ENCODE measurements at places on chromosomes 12 and 14. TPM values are rescaled to one million over a fixed set of nuclear protein-coding genes. Genes with fewer than 3 reads are reported as not detected.

The CPNE6 gene
- total RNA-seq = 0.45 TPM

- H3K4me1 ChIP-seq = peaks cover 4% of the 10 kb centered on the region
- no peak for DNase-seq
- H3K27ac ChIP-seq = no peak overlapping the region
- peak overlapping the region; percentile 31 for H3K4me3 ChIP-seq
These were observed 19.9 kb upstream of the GPR68 start for GRCh38 chr14:91264151-91265150.

The LRP10 gene
- 222 TPM for total RNA-seq

GRCh38 chr12:124053851-124054250 is 80.8 kb downstream of the ZNF664 start:
- no peak for DNase-seq
- H3K4me3 ChIP-seq = no peak overlapping the region
- H3K4me1 ChIP-seq = no peaks in the 10 kb centered on the region
- no peak overlapping the region for H3K27ac ChIP-seq
- H3K27me3 ChIP-seq = no peaks in the 10 kb centered on the region

DNA sequence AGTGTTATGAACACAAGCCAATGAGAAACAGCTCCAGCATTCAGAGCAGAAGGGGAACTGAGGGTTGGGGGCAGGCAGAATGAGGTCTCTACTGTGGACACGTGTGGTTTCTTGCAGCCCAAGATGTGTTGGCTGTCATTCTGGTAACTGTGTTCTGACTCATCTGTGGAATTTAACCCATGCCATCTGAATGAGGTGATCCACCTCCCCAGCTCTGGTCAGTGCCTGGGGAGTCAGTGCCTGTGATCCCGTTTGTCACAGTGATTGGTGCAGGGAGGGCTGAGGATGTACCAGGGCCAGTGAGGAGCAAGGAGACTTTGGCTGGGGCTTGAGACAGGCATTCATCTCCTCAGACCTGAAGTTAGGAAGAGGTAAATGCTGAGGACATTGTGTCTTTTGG is 216.8 kb downstream of the MSRB3 start:
- H3K4me1 ChIP-seq = no peaks in the 10 kb centered on the region
- H3K36me3 ChIP-seq = no peaks in the 10 kb centered on the region
- no peaks in the 10 kb centered on the region for H3K27me3 ChIP-seq
- H3K4me3 ChIP-seq = no peak overlapping the region

All from colonic mucosa (tissue), 4 donors.